ENCODE measurements at places on chromosomes 1 and 21.

DNA sequence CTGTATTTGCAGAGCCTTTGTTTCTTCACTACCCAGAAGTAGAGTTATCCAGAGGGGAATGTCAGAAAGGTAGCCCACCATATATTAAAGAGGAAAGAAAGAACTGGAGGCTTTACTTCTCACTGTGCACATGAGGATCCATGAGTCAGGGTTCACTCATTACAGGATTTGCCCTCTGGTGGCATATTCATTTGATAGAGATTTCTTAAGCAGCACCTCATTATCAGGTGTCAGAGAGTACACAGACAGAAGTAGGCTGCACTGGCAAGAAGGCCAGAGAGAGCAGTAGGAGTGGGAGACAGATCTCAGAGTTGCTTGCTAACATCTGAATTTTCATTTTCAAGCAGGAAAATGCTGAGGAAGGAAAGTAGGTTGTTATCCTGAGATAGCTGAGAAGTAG lies 123.8 kb downstream of the PIK3R3 start:
- no peak for DNase-seq

- no peak for DNase-seq
Measured at GRCh38 chr1:186046437-186047211, 312.4 kb downstream of the HMCN1 start.

DNA sequence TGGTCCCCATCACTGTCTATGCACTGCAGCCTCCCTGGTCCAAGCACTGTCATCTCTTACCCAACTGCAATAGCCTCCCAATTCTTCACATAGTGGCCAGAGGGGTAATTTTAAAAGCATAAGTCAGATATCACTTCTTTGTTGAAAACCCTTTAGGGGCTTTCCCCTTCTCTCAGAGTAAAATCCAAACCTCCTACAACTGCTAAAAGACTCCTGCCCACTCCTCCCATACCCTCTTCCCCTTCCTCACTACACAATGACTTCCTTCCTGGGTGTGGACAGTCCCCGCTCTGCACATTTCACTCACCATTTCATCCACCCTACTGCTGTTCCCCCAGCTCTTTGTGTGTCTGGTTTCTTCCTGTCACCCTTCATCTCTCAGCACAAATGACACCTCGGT lies 8.3 kb downstream of the MCOLN2 start:
- DNase-seq, result no peak

GRCh38 chr1:194024659-194025058 lies 838.2 kb upstream of the B3GALT2 start:
- DNase-seq, result no peak

GRCh38 chr1:228314315-228314657 lies 92.3 kb downstream of the TRIM11 start:
- DNase-seq, result no peak

GRCh38 chr1:54407404-54408146 lies 1.4 kb upstream of the SSBP3 start:
- DNase-seq, result no peak

GRCh38 chr1:15346346-15347030 lies 63.2 kb upstream of the EFHD2 start:
- no peak for DNase-seq

- no peak for DNase-seq
Measured at GRCh38 chr1:53061859-53062707, at the start of gene PODN. TSS of gene PODN (plus strand) at chr1:53062213. CDS start at chr1:53069856, 7,643 bp downstream.
